Stimulated activated naive CD4-positive, alpha-beta T cell treated with Interleukin-2 at 50 U/mL for 16 hours (primary cell): ENCODE measurements at places on chromosomes 3 and 15.
A peak's percentile ranks its signal among the peaks of the same experiment; 100 is the strongest.

DNA sequence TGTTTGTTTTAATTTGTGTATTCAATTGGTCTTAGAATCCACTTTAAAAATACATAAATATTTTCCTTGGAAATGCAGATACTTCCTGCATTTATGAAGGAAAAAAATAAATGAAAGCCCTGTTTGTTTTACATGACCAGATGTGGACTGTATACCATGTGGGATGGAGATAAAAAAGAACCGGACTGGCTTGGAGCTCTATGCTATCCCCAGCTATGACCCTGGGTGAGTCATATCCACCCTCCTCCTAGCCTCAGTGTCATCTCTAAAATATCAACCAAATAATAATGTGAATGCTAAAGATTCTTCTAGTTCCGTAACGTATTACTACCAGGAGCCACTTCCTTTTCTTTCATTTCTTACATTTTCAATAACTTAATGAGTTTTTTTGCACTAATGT lies 44.5 kb upstream of the PDZRN3 start:
- no peak for DNase-seq

DNA sequence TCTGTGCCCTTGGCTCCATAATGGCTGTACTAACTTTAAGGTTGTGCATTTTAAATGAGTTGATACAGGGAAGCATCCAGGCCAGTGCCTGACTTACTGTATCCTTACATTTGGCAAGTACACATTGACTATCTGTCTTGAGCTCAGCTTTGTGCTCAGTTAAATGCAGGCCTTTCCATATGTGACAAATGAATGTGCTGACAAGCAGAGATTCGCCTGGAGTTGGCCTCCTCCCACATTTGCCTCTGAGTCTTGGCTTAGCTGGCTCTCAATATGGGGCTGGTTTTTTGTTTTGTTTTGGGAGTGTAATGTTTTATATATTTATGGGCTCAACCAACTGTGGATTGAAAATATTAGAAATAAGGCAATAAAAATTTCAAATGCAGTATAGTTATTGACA lies 29.7 kb downstream of the TRIM71 start:
- no peak for DNase-seq

GRCh38 chr3:153431076-153431475 lies 269.1 kb downstream of the RAP2B start:
- no peak for DNase-seq

GRCh38 chr3:113546414-113546893 lies 14.1 kb downstream of the SIDT1 start:
- DNase-seq, result no peak

DNA sequence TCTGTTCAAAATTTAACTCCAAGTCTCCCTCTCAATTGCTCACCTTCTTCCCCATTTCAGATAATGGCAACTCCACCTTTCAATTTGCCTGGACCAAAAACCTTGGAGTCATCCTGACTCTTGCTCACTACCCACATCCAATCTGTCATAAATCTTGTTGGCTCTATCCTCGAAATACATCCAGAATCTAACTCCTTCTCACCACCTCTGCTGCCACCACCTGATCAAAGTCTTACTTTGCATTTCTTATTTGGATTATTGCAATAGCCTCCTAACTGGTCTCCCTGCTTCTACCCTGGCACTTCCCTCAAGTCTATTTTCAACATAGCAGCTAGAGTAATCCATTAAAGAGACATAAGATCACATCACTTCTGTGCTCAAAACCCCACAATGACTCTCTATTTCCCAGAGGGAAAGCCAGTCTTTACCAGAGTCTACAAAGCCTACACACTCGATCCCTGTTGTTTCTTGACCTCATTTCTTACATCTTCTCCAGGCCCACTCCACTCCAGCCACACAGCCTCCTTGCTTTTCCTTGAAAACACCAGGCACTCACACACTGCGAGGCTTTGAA lies 86.6 kb downstream of the GPR156 start:
- DNase-seq, result no peak

- no peak for DNase-seq
Measured at GRCh38 chr15:99911816-99912215, 178.6 kb upstream of the LYSMD4 start.

DNA sequence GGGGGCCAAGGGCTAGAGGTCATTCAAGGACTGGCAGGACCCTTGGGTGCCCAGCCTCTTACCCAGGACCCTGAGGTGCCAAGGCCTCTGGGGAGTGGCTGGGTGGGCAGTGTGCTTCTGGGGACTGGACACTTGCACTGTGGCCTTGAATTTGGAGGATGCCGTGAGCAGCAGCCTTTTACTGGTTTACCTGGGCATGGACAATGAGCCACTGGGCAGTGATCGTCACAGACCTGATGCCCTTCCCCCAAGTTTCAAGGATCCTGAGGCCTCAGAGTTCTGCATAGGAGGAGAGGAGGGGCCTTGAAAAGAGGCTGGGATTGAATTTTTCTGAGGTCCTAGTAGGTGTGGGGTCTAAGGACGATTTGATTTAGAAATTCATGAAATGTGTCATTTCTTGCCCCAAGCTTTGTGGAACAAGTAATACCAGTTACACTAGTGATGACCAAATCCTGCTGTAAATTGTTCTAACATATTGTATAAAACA lies 146.1 kb upstream of the TPM1 start:
- DNase-seq, result no peak

DNA sequence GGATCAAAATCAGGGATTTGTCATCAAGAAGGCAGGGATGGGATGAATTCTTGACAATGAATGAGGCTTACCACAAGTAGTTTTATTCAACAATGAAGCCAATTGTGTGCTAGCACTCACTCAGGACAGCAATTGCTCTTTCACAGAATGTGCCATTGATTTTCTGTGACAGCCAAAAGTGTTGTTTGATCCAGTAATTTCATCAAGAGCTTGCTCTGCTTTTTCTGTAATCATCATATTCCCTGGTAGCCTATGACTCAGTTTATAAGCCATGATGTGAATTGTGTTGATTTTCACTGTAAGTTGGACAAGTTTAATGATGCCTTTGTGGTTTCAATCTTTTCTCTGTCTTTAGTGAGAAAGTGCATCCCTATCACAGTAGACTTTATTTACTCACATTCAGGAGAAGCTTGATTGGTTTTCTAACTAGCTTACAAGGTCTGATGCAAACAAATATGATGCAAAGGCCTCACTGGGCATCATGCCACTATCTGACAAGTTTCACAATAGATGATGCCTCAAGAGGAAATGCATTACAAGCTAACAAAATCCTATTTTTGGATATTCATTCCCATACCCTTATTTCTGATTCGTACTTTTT lies 13.6 kb upstream of the CSRNP1 start:
- DNase-seq, result no peak

- no peak for DNase-seq
Measured at GRCh38 chr3:156382458-156383346, 172.2 kb downstream of the SSR3 start.

- DNase-seq, result no peak
Measured at GRCh38 chr3:3296979-3297381, 117.5 kb upstream of the CRBN start.

- DNase-seq, result no peak
Measured at GRCh38 chr3:57224856-57225255, 2.7 kb upstream of the APPL1 start.

DNA sequence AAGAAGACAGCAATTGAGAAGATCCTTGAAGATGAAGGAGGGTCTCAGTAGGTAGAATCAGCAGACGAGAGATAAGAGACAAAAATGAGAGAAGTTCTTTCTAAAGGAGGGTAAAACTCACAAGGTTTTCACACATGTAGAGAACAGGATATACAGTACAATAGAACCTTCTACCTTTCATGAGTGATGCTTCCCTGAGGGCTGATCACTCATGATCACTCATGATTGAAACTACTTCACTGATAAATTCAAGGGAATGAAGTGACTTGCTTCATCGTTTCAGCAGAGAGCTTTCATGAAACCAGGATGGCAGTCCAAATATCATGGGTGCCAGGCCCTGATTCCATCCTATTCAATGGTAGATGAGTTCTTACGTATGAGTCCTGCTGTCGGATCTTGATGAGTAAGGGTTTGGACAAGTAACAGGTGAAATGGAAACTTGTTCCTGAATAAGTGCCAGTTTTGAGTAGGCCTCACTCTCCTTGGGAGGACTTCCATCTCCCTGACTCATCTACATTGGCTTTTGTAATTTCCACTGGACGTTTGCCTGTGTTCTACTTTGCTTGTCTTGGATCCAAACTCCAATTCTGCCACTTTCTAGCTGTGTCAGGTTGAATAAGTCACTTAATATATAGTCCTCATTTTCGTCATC lies 9.6 kb upstream of the CLDN16 start:
- no peak for DNase-seq

GRCh38 chr15:61382927-61383326 lies 153.8 kb upstream of the RORA start:
- no peak for DNase-seq

- no peak for DNase-seq
Measured at GRCh38 chr3:32842531-32842931, 24.7 kb downstream of the TRIM71 start.

- peak; percentile 52 for DNase-seq
Measured at GRCh38 chr3:51391566-51392354, 675 bp downstream of the RBM15B start.

DNA sequence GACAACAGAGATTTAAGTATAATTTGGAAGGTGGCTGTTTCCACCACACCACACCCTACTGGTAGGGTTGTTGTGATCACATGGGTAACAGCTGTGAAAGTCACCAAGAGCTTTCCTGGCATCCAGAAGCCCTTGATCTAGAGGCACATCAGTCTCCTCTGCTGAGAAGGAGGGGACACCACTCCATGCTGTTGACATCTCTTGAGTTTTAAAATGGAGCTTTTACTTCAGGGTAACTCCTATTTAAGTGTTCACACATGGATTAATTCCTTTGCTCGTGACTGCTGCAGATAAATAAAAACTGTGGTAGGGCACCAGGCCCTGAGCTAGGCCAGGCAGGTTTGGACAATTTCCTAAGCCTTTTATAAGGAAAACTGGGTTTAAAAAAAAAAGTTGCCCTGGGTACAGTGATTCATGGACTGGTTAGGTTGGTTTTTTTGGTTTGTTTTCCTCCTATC lies 7.5 kb downstream of the EXOSC7 start:
- no peak for DNase-seq

GRCh38 chr15:41950127-41950483 lies 22.3 kb downstream of the EHD4 start:
- no peak for DNase-seq
